CD4-positive, alpha-beta memory T cell (primary cell): ENCODE measurements at places on chromosomes 4 and X.

GRCh38 chrX:148133105-148133725 is 152.1 kb downstream of the FMR1NB start:
- DNase-seq = peak; percentile 23
- no peaks in the 10 kb centered on the region for H3K36me3 ChIP-seq
- no peak overlapping the region for H3K4me3 ChIP-seq
- no peaks in the 10 kb centered on the region for H3K4me1 ChIP-seq
- H3K27me3 ChIP-seq = no peaks in the 10 kb centered on the region
- no peak overlapping the region for H3K27ac ChIP-seq

GRCh38 chr4:96145601-96146000 is 305.7 kb downstream of the PDHA2 start:
- no peaks in the 10 kb centered on the region for H3K4me1 ChIP-seq
- H3K36me3 ChIP-seq = no peaks in the 10 kb centered on the region
- no peak overlapping the region for H3K27ac ChIP-seq
- no peaks in the 10 kb centered on the region for H3K27me3 ChIP-seq
- no peak overlapping the region for H3K4me3 ChIP-seq

DNA sequence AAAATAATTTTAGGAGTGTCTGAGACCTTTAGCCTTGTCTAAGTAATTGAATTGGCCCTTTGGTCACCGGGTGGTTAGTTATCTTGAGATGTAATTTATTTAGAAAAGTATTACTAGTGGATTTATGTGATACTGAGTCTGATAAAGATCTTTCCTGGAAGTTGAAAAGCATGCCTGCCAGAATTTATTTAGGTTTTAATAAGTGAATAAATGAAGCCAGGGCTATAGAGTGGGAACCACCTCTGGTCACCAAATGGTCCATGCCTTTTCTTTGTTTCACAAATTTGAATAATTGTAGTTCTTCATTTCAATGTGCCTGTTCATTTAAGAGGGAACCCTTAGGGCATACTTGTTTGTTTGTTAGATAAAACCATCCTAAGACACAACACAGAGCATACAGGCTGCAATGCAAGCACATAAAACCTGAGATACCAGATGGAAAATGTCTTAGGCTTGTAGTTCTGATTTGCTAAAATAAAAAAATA is 627.8 kb downstream of the ADGRL3 start:
- no peak overlapping the region for H3K27ac ChIP-seq
- no peak overlapping the region for H3K4me3 ChIP-seq
- no peaks in the 10 kb centered on the region for H3K27me3 ChIP-seq
- no peaks in the 10 kb centered on the region for H3K36me3 ChIP-seq
- no peaks in the 10 kb centered on the region for H3K4me1 ChIP-seq
- no peak for DNase-seq

DNA sequence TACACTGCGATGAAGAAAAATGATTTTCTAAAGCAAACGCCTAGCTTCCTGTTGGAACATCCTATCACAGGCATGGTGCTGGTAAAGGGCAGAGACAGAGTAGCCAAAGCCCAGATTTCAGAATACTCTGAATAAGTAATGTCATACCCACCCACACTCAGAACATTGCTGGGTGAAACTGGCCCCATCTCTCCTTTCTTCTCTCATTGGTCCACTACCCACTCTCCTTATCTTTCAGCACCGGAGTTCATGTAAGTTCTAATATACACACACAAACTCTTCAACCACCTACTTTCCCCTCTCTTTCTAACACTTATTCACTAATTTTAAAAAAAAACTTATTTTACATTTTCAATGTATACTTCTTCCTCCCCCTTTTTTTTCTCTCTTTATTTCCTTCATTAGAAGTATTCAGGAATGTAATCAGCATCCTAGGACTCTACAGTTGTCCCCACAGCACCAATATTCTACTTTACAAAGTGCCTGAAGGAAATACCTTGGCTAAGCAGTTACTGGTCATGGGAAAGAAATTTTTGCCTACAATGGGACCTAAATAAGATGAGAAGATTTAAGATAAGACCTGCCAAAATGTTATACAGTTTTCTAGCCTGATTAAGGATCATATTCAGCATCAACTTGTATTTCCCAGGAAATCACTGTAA is 63.0 kb downstream of the SEC24D start:
- no peak overlapping the region for H3K27ac ChIP-seq
- no peaks in the 10 kb centered on the region for H3K27me3 ChIP-seq
- H3K36me3 ChIP-seq = peaks cover under 1% of the 10 kb centered on the region
- H3K4me1 ChIP-seq = no peaks in the 10 kb centered on the region
- DNase-seq = no peak

GRCh38 chr4:123578276-123579029 is 181.9 kb downstream of the SPRY1 start:
- no peak for DNase-seq
- no peaks in the 10 kb centered on the region for H3K36me3 ChIP-seq

- H3K27me3 ChIP-seq = no peaks in the 10 kb centered on the region
- H3K4me3 ChIP-seq = no peak overlapping the region
- H3K36me3 ChIP-seq = no peaks in the 10 kb centered on the region
- peaks cover 18% of the 10 kb centered on the region for H3K4me1 ChIP-seq
- peak; percentile 43 for DNase-seq
These were observed 79.9 kb downstream of the SLC9A6 start for GRCh38 chrX:136065044-136065671.

DNA sequence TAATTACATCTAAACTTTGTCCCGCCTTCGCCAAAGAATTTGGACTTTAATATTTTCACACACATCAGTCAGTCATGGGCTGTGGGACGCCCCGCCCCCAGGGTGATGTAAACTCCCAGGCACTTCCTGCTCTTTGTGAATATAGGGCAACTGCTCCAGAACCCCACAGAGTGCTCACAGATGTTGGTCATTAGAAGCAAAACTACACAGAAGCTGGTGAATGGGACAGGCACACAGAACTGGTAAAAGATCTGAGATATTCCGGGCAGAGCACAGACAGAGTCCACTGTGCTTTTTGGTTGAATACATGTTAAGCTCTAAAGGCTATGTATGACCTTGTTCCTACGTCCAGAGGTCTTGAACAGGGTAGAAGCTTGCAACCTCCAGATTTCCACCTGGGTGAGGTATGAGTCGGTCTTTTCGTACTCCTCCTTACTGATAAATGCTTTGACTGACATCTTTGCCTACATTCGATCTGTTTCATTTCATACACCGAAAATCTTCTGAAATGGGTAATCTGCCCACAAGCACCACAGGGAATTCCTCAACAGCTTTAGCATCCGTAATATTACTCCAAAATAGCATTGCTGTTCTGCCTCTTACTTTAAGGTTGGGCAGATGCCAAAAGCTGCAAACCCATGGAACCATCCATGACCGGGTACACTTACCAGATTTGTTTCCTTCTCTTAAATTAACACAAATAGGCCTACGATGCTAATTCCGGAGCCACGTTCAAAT is 144.6 kb downstream of the AMELX start:
- H3K27ac ChIP-seq = no peak overlapping the region
- no peaks in the 10 kb centered on the region for H3K27me3 ChIP-seq
- no peak for DNase-seq
- H3K4me1 ChIP-seq = no peaks in the 10 kb centered on the region
- H3K4me3 ChIP-seq = no peak overlapping the region

- H3K36me3 ChIP-seq = no peaks in the 10 kb centered on the region
- H3K27me3 ChIP-seq = no peaks in the 10 kb centered on the region
- H3K27ac ChIP-seq = no peak overlapping the region
- H3K4me1 ChIP-seq = no peaks in the 10 kb centered on the region
- H3K4me3 ChIP-seq = no peak overlapping the region
These were observed 272.2 kb upstream of the UGT8 start for GRCh38 chr4:114326358-114326757.

DNA sequence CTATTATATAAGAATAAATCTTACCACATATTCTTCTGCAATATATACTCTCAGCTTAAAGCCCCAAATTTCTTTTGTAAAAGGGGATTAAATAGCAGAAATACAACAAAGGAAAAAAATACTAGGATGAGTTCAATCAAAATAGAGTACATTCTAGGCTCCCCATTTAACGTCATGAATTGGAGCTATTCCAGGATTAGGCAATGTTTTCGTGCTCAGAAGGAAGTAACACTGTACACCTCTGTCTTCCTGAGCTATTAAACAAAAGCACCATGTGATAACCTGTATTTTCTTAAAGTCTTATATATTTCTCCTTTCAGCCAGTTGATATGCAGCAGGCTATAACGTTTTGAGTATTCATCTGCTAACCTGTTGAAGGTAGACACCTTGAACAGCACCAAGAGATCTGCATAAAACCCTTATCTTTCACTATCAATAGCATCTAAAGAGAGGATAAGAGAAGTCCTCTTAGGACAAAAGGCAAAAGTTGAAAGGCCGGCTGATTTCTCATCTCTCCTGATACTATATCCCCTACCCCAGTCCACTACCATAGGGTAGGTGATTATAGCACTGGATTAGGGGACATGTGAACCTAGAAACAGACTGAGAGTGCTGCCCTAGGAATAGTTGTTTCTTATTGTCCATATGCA is 31.5 kb downstream of the TEC start:
- no peak overlapping the region for H3K27ac ChIP-seq
- H3K4me3 ChIP-seq = no peak overlapping the region
- no peak for DNase-seq
- no peaks in the 10 kb centered on the region for H3K36me3 ChIP-seq

DNA sequence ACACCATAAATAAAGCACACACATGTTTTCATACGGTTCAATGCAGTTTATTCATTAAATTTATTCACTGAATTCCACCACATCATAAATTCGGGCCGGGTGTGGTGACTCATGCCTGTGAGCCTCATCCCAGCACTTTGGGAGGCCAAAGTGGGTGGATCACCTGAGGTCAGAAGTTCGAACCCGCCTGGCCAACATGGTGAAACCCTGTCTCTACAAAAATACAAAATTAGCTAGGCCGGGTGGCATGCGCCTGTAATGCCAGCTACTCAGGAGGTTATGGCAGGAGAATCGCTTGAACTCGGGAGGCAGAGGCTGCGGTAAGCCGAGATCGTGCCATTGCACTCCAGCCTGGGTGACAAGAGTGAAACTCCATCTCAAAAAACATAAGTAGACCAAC is 131.6 kb downstream of the PDS5A start:
- no peak overlapping the region for H3K27ac ChIP-seq
- peaks cover 49% of the 10 kb centered on the region for H3K36me3 ChIP-seq
- H3K4me1 ChIP-seq = no peaks in the 10 kb centered on the region
- no peak overlapping the region for H3K4me3 ChIP-seq
- no peak for DNase-seq

GRCh38 chr4:141275834-141276233 is 55.1 kb downstream of the ZNF330 start:
- no peak for DNase-seq
- no peaks in the 10 kb centered on the region for H3K4me1 ChIP-seq
- no peak overlapping the region for H3K27ac ChIP-seq
- H3K4me3 ChIP-seq = no peak overlapping the region

GRCh38 chr4:8073206-8073863 is 85.3 kb downstream of the ABLIM2 start:
- H3K27ac ChIP-seq = no peak overlapping the region
- H3K4me1 ChIP-seq = no peaks in the 10 kb centered on the region

DNA sequence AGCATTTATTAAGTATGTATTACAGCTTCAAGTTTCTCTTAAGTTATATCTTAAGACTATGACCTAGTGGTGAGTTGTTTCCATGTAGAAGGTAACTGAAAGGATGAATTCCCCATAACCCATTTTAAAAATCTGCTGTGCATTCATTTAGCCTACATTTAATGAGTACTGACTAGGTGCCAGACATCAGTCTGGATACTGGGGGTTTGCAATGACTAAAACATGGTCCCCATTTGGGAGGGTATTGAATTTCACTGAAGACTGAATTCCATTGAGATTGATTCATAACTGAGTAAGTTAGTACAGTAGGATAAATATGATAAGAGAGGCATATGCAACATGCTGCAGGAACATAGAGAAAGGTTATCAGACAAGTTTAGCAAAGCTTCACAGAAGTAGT is 241.5 kb downstream of the FRAS1 start:
- no peaks in the 10 kb centered on the region for H3K27me3 ChIP-seq
- H3K4me1 ChIP-seq = no peaks in the 10 kb centered on the region
- no peak overlapping the region for H3K4me3 ChIP-seq
- no peak for DNase-seq
- no peaks in the 10 kb centered on the region for H3K36me3 ChIP-seq

DNA sequence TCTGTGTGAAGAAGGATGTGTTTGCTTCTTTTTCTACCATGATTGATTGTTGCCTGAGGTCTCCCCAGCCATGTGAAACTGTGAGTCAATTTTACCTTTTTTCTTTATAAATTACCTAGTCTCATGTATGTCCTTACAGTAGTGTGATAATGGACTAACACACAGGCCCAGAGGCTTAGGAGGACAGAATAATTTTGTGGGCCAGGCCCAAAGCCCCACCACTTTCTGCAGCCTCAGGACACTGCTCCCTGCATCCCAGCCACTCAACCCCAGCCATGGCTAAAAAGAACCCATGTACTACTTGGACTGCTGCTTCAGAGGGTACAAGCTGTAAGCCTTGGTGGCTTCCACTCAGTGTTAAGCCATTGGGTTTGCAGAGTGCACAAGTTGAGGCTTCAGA is 512.7 kb upstream of the CT83 start:
- H3K36me3 ChIP-seq = no peaks in the 10 kb centered on the region
- no peaks in the 10 kb centered on the region for H3K27me3 ChIP-seq
- no peaks in the 10 kb centered on the region for H3K4me1 ChIP-seq
- DNase-seq = no peak
- no peak overlapping the region for H3K27ac ChIP-seq

- H3K4me3 ChIP-seq = no peak overlapping the region
- H3K27me3 ChIP-seq = no peaks in the 10 kb centered on the region
- no peak overlapping the region for H3K27ac ChIP-seq
- H3K4me1 ChIP-seq = no peaks in the 10 kb centered on the region
- H3K36me3 ChIP-seq = no peaks in the 10 kb centered on the region
These were observed 251.5 kb downstream of the GPM6A start for GRCh38 chr4:175560604-175561003.
